NCI-H2227 treated with DMSO at 0.1 percent for 48 hours (cell line): ENCODE measurements at places on chromosomes 5 and 9.
A peak's percentile ranks its signal among the peaks of the same experiment; 100 is the strongest.

DNA sequence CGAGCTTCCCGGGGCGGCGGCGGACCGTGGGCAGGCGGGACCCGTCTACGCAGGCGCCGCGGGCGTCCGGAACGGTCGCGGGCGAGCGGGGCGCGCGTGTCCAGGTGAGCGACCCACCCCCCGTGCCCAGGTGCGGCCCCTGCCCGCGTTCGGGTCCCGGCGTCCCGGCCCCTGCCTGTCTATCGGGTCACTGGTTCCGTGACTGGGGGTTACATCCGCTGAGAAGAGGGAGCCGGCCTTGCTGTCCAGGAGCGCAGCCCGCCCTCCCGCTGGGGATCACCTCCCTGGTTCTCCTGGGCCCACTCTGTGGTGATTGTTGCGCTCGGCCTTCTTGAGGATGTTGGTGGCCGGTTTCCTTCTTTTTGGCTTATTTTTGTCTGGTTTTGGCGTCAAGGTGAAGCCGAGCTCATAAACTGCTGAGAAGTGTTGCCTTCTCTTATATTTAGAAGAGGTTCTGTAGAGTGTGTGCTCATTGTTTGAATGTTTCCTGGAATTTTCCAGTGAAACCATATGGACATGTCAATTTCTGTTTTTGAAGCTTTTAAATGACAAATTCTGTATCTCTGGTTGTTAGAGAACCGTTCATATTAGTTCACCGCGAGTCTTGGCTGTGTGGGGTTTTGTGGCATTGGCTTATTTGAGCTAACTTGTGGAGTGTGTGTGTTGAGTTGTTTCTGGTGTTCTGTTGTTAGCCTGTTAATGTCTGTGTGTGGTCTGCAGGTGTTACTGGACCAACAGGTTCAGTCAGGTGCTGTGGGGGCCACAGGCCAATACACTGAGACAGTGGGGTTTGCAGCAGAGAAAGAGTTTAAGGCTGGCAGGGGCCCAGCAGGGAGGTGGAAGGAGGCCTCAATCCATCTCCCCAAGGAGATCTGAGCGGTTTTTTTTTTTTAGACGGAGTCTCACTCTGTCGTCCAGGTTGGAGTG lies 621 bp downstream of the CEP72 start:
- DNase-seq = peak; percentile 11

DNA sequence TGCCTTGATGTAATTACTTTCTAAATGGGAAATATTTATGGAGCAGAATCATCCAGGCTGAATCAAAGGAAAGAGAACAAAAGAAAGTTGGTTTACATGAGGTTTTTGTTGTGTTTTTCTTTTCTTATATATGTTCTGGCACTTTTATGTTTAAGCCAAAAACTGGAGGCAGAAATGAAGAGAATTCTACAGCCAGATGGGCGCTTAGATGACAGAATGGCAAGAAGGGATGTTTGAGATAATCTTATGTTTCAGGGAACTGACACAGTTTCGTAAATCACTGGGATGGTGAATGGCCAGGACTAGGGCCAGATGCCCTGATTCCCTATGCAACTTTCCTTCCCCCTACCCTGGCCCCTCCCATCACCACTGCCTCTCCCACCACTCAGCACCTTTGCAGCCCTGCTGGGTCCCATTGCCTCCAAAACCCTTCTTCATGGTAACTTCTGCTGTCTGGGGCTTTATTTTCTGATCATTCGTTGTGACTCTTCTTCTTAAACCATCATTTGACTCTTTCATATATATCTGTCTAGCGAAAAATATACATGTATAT lies 111.8 kb downstream of the EFNA5 start:
- DNase-seq = no peak

DNA sequence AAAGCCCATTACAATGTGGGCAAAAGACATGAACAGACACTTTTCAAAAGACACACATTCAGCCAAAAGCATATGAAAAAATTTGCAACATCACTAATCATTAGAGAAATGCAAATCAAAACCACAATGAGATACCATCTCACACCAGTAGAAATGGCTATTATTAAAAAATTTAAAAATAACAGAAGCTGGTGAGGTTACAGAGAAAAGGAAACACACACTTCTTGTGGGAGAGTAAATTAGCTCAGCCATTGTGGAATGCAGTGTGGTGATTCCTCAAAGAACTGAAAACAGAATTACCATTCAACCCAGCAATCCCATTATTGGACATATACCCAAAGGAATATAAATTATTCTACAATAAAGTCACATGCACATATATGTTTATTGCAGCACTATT lies 585.2 kb upstream of the TUSC1 start:
- no peak for DNase-seq

DNA sequence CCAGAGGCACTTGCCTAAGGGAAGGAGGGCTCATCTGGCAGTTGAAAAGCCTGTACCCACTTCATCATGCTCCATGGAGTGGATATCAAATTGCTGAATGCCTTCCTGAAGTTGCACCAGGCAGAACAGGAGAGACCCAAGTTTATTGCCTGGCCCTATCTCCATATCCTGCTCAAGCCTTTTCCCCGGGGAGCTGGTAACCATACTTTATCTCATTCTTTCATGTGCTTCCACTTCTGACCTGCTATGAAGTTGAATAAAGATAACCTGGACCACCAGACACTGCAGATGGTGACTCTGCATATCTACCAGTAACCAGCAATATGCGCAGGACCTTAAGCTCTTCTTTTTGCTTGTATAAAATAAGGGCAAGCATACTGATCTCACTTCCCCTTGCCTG lies 1397.5 kb upstream of the CDH6 start:
- no peak for DNase-seq

- DNase-seq = no peak
Observed at GRCh38 chr5:170470808-170471404, 32.9 kb upstream of the KCNIP1 start.

- peak; percentile 0 for DNase-seq
Observed at GRCh38 chr5:65213921-65214525, 267.7 kb downstream of the ADAMTS6 start.

- no peak for DNase-seq
Observed at GRCh38 chr5:80916676-80917075, 43.5 kb upstream of the RASGRF2 start.

DNA sequence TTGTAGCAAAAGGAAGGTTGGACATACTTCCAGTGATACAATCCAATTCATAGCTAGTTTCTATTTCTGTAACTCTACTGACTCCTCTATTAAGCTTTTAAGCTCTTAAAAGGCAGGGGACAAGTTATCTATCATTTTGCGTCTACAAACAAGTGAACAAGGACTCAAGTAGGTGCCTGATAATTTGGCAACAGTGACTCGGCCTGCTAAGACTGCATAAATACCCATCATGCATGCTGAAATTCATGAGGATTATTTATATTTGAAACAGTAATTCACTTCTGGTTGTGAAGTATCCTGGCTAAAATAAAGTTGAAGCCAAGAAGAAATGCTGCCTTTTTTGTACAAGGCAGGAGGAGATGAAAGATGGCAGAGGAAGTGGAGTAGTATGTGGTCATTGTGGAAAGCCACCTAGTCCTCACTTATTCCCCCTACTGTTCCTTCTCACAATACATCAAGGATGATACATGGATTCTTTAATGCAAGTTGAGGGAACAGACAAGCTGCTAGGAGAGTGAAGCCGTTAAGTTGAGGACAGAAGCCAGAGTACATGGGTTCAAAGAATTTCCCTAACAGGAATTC lies 74.0 kb downstream of the MRPS27 start:
- DNase-seq = peak; percentile 22

DNA sequence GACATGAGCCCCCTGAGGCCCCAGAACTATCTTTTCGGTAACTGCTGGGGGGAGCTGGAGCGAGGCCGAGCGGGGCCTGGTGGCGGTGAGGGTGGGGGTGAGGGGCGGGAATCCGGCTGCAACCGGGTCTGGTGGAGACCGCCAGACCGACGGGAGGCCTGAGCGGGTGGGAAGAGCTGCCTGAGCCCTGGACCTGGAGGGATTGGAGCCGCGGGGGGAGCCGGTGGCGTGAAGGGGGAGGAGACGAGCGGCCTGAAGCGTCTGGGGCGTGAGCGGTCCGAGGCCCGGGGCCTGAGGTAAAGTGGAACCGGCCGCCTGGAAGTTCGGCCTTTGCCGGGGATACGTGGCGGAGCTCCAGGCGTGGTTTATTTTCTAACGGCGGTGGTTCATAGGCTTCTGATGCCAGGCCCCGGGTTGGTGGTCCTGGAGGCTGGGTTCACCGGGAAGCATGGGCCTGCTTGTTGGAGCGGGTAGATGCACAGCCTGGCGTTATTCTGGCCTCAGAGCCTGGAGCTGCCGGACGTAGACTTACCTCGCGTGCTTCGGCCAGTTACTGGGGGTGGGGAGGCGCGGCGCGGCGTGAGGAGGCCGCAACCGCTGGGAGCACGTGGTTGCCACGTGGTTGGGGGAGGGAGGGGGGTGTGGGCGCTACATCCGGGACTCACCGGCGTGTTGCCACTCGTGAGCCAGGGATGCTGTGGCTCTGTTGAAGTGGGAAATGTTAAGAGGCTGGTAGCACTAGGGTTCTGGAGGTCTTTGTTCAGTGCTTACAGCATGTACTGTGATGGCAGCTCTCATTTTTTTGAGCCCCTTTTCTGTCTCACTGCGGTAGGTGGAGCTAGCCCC lies 544 bp downstream of the NPM1 start:
- peak; percentile 14 for DNase-seq

GRCh38 chr9:134396825-134397224 lies 70.6 kb downstream of the RXRA start:
- no peak for DNase-seq

- DNase-seq = no peak
Observed at GRCh38 chr5:156774273-156774672, 75.8 kb upstream of the PPP1R2B start.

GRCh38 chr5:23718564-23718963 lies 211.2 kb downstream of the PRDM9 start:
- DNase-seq = no peak

GRCh38 chr9:12847561-12847960 lies 72.7 kb downstream of the LURAP1L start:
- DNase-seq = no peak

DNA sequence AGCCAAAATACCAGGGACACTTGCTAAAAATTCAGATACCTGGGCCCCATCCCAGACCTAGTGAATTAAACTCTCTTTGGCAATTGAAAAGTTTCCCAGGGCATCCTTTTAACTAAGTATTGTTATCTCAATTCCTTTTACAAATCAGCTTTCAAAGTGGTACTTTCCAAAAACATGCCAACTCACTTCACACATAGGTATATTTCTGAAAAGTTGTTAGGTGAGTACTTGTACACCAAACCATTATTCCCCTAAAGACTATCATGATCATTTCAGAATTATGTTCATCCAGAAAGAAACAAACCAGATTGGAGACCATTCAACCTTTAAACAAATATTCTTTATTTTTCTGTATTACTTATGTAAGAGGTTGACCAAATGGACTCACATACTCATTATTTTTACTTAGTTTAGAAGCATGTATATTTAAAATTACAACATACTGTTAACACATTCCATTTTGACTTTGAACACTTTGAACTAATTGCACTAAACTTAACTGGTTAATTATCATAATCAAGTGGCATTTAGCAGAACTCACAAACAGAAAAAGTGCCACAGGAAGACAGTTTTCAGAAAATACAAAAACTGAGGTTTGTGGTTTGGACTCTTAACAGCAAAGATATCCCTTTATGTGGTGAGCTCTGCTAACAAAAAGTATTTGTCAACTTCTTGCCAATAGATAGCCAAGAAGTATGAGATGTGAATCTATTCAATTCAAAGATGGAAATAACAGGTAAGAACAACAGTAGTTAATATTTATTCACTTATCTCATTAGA lies 40.7 kb downstream of the KIAA0825 start:
- no peak for DNase-seq

DNA sequence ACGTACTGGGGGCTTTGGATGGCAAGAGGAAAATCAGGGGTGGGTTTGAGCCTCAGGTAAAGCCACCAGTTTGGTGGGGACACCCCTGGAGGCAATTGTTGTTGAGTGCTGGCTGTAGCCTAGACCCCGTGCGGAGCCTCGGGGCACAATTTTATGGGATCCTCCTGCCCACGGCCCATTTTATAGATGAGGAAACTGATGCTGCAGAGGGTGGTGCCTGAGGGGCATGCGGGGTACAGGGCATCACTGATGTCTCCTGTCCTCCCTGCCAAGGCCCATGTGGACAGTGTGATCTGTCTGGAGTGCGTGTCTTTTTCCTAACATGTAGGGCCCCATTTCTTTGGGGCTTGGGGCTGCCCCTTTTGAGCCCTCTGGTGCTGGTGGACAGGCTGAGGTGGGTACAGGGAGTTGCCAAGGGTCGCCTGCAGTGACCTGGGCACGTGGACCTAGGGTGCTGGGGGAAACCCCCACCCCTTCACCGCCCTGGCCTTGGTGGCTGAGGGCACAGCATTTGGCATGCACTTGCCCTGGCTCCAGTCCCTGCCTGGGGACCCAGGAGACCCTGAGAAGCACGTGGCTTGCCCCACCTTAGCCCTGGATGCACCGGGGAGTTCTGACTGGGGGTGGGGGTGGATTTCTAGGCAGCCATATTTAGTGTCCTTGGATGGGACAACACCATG lies 22.1 kb downstream of the WNK2 start:
- no peak for DNase-seq

- DNase-seq = no peak
Observed at GRCh38 chr9:88559661-88560060, 24.7 kb downstream of the NXNL2 start.

GRCh38 chr5:98977723-98978122 lies 48.9 kb upstream of the CHD1 start:
- DNase-seq = no peak

GRCh38 chr9:137828527-137829259 lies 48.9 kb upstream of the CACNA1B start:
- DNase-seq = no peak

- no peak for DNase-seq
Observed at GRCh38 chr5:119655061-119655460, 25.7 kb downstream of the FAM170A start.

DNA sequence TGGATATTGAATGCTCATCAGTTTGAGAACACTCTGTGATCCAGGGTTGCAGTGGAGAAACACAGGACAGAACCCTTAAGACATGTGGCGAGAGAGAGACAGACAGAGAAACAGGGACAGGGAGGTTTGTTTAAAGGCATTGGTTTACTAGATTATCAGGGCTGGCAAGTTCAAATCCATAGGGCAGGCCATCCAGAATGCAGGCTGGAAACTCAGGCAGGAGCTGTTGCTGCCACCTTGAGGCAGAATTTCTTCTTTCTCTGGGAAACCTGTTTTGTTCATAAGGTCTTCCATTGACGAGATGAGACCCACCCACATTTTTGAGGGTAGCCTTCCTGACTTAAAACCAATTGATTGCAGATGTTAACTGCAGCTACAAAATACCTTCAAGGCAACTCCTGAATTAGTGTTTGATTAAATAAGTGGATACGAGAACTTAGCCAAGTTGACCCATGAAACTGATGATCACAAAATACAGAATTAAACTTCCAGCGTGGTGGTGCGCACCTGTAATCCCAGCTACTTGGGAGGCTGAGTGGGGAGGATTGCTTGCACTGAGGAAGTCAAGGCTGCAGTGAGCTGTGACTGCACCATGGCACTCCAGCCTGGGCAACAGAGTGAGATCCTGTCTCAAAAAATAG lies 55.9 kb downstream of the NSUN2 start:
- DNase-seq = peak; percentile 35

DNA sequence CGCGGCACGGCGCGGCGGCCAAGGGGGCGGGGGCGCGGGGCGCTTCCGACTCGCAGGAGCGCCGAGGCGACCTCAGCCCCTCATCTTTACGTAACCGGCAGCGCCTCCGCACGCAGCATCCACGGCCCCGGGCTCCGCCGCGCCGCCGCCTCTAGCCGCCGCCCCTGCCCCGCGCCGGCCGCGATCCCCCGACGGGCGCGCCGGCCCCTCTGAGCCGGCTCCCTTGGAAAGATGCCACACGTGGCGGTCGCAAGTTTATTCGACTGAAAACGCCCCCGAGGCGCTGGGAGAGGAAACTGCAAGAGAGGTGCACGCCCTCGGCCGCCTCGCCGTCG lies 1.0 kb downstream of the KLF9 start:
- DNase-seq = no peak
